Activated CD4-positive, CD25-positive, alpha-beta regulatory T cell treated with anti-CD3 and anti-CD28 coated beads, Interleukin-2, amount 50 U/mL, for 72 hours (primary cell): ENCODE measurements at places on chromosomes 7 and 10.

DNA sequence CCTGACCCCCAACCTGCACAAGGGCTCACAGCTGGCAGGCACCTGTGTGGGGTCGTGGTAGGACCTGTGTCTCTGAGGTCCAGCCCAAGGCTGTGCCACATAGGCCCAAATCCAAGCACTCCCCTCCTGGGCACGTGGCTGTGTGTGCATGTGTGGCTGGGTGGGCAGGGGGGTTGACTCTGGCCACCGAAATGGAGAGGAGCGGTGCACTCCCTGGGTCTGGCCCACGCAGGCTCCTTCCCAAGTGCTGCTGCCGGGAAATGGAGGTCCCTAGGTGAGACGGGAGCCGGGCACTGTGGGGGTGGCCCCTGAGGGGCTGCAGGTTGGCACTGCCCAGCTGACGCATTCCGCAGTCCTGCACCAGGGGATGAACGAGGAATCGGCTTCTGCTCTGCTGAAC lies 528.1 kb downstream of the DNAJB6 start:
- DNase-seq = no peak

GRCh38 chr10:110959379-110960332 lies 40.3 kb downstream of the SHOC2 start:
- DNase-seq = no peak

- DNase-seq = no peak
Observed at GRCh38 chr7:127833641-127834040, 181.6 kb downstream of the SND1 start.

DNA sequence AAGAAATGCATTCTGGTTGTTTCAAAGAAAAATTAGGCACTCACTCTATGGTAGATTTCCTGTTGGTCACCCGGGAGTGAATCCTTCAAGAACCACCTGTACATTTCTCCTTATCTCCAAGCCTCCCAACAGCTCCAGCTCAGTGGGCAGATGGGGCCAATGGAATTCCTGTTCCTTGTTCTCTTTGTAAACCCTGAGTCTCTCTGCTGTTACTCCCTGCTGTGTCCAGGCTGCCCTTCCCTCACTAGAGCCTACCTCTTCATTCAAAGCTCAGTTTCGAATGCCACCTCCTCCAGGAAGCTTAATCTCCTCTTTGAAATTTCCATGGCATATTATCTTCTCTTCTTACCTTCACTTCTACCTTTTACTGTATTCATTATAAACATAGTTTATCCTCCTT lies 3.5 kb upstream of the BMPER start:
- DNase-seq = no peak

DNA sequence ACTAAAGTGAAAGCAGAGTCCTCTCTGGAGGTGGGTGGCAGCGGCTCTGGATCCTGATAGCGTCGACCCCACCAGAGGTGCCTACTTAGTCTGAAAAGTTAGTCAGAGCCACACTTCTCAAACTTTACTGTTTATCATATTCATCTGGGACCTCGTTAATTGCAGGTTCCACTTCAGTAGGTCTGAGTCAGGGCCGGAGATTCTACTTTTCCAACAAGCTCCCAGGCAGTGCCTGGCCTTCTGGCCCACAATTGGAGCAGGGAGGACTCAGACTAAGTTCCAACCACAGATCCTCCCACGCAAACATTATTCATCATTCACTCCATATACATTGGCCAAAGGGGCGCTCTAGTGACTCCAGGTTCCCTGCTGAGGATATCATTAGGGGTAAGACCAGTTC lies 78.1 kb downstream of the VSTM4 start:
- no peak for DNase-seq

DNA sequence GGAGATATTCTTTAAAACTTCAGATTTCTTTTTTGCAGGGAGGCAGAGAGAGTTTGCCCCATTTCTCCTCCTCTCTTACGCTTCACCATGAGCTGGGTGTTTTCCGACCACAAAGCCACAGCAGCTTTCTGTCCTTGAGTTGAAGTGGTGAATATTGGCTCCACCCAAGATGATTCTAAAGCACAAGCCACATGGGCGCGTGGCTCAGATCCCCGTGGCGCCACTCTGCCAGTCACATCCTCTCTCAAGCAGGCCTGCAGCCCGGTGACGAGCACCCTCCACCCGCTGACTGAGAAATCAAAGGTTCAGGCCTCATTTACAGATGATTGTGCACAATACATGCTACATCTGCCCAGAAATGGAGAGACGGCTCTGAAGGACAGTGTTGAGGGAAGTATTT lies 27.6 kb upstream of the RNF32 start:
- peak; percentile 40 for DNase-seq

DNA sequence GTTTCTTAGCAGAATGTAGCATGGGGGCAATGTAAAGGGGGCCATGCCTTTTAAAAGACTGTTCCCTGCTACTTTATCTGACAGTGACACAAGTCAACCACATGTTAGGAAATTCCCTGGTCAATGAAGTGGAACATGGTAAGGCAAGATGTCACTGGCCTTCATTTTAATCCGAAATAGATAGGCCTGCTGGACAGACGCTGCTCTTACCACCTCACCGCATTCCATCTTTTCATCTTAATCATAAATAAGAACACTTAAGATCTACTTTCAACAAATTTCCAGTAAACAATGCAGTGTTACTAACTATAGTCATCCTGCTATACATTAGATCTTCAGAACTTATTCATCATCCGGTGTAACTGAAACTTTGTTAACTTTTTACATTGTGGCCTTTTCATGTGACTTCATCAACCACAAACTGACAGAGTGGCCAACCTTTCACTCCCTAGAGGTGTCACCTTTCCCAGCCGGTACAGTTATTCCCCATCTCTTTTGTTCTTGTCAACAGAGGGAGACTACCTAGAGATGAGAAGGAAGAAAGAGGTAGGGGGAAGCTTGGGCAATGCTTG lies 15.6 kb downstream of the ASB4 start:
- DNase-seq = no peak

DNA sequence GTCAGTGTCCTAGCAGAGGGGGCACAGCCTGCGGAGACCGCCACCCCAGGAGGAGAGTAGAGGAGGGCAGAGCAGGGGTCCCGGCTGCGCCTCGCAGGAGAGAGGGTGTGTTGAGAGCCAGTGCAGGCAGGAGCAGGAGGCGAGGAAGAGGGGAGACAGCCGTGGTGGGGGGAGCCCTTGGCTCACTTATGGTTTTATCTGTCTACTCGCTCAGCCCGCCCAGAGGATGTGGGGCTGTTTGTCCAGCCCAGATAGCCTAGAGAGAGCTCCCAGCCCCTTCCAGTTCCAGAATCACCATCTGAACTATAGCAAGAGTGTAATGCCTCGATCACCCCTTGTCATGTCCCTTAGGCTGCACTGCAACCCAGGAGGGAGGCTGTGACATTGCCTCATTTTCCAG lies 26.6 kb downstream of the SLC29A3 start:
- DNase-seq = no peak

DNA sequence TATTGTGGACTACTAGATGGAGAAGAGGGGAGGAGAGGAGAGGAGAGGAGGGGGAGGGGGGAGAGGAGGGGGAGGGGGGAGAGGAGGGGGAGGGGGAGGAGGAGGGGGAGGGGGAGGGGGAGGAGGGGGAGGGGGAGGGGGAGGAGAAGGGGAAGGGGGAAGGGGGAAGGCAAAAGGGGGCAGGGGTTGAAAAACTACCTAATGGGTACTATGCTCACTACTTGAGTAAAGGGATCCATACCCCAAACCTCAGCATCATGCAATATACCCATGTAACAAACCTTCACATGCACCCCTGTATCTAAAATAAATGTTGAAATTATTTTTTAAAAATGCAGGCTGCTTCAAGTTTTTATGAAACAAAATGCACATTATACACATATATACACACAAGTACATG lies 15.1 kb upstream of the LMOD2 start:
- DNase-seq = no peak

DNA sequence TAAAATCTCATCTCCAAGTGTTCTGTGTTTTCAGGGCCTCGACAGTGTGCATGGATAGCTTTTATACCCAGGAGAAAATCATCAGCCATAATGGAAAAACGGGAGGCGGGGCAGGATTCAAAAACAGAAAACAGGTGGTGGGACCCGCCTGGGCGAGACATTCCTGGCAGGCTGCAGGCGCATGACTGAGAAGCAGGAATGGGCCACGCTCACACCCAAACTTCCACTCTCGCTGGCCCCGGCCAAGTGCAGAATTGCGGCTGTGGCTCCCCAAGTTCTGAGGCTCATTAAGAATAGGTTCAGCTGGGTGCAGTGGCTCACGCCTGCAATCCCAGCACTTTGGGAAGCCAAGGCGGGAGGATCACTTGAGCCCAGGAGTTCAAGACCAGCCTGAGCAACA lies 60.6 kb downstream of the C10orf143 start:
- no peak for DNase-seq

DNA sequence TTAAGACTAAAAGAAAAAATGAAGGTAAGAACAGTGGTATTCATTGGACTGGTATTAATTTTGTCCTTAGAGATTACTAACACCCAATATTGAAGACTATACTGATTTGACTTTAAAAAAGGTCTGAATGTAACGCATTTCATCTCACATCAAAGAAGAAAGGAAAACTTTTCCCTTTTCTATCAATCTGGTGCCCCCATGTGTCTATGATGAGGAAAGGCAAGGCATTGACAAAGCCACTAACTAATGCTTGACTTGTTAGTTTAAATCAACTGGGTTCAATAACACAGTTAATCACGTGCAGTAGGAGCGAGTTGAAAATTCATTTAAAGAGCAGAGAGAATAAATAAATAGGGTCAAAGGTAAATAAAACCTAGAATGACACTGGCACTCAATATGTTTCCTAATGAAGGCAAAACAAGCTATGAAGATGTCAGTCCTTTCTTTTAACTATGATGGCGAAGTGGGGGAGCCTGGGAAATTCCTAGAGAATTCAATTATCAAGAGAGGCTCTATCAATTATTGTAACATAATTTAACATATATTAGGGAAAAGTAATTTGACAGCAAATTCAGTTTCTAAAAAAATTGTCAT lies 180.9 kb downstream of the ANK3 start:
- DNase-seq = no peak

GRCh38 chr10:120946497-120946896 lies 95.3 kb downstream of the WDR11 start:
- no peak for DNase-seq

- DNase-seq = no peak
Observed at GRCh38 chr10:128257428-128257827, 131.2 kb upstream of the MKI67 start.

DNA sequence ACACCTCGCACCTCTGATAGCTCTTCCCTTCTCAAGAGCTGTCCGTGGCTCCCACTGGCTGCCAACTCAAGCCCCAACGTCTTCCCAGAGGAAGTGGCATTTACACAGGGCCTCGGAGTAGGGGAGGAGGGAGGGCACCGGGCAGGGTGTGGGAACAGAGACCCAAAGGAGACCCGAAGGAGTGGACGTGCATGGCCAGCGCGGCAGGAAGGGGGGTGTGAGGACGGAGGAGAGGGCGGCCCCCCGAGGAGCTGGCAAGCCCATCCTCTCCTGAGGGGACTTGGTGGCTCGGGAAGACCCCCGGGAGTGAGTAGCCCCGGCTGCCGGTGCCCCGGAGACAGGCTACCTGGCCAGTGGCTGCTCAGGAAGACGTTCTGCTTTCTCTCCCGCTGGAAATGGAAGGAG lies 85.9 kb downstream of the FOXL3 start:
- peak; percentile 7 for DNase-seq

DNA sequence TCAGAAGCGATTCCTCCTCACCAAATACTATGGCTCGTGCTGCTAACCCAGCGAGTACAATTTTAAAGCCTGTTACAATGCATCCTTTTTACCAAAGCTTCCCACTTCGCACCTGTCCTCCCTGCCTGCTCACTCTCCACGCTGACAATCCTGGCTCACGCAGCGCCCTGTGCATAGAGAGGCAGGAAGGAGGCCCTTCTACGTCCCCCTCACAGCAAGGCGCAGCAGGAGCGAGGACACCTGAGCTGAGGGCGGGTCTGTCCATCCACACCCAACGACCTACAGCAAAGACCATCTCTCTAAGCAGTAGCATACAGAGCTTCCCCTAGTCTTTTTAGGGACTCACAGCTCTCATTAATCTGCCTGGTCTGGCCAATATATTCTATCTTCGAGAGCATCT lies 46.0 kb downstream of the MKI67 start:
- no peak for DNase-seq

DNA sequence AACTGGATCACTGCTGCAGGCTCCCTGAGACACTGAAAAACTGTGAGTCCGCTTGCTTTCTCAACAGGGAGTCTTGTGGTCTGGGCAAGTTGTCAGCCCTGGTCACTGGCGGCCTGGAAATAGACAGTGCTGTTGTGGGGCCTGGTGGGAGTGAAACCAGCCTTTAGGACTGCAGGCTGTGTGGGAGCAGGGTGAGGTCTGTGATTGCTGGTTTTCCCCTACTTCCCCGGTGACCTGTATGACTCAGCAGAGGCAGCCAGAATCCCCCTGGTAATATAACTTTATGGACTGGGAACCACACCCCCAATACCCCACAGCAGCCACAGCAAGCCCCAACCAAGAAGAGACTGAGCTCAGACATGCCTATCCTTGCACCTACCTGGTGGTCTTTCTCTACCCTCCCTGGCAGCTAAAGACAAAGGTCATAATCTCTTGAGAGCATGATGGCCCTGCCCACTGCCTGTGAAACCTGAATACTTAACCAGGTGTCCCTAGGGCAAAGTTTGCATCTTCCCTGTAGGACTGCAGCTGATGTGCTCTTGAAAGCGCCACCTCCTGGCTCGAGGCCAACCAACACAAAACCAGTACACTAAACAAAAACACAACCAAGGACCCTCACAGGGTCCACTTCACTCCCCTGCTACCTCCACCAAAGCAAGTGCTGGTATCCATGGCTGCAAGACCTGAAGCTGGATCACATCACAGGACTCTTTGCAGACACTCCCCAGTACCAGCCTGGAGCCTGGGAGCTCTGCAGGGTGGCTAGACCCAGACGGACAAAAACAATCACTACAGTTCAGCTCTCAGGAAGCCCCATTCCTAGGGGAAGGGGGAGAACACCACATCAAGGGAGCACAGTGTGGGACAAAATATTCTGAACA lies 7.2 kb upstream of the ADAM22 start:
- no peak for DNase-seq

DNA sequence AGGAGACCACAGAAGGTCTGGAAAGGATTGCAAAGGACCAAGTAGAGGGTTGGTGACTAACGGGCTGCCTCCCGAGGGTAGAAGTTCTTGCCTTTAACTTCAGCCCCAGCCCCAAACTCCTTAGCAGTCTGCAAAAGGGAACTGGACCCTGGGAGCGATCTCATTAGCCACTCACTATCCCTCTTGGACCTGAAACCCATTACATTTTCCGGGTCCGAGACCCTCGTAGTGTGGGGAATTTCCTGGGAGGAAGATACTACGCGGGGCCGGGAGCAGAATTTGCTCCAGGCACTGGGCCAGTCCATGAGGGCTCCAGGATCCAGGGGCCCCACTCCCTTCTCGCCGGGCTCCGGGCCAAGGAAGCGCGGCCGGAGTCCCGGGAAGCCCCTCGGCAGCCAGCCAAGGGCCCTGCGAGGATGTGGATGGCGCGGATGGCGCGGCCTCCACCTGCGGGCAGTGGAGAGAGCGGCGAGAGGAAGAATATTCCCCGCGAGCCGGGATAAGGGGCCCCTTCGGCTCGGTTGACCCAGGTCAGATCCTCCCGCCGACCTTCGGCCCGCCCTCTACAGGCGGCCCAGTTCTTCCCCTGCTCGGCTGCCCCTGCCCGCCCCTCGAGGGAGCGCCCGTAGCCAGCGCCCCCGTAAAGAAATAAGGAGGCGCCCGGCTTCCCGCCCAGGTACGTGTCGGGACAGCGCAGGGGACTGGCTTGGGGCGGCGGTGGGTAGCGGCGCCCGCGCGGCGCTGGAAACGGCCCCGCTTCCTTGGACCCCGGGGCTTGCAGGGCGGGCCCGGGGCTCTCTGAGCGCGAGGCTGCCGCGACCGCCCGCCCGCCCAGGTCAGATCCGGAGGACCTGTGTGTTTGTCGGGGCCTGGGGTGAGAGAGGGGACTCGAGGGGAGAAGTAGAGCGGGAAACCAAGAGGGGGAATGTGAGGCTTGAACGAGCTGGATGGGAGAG lies at the start of gene MYO3A:
MYO3A (plus strand) TSS at position 577 of the 956 bp plus-strand sequence. CDS start 17,882 bp downstream, outside the sequence.
- no peak for DNase-seq
